ENCODE measurements at places on chromosomes 7 and 10.

GRCh38 chr7:130914554-130915294 lies 180.7 kb upstream of the KLF14 start:
- no peak for DNase-seq

GRCh38 chr10:80474941-80475340 lies 20.8 kb downstream of the TSPAN14 start:
- no peak for DNase-seq

- no peak for DNase-seq
Observed at GRCh38 chr10:43350156-43350555, 21.3 kb upstream of the FXYD4 start.

DNA sequence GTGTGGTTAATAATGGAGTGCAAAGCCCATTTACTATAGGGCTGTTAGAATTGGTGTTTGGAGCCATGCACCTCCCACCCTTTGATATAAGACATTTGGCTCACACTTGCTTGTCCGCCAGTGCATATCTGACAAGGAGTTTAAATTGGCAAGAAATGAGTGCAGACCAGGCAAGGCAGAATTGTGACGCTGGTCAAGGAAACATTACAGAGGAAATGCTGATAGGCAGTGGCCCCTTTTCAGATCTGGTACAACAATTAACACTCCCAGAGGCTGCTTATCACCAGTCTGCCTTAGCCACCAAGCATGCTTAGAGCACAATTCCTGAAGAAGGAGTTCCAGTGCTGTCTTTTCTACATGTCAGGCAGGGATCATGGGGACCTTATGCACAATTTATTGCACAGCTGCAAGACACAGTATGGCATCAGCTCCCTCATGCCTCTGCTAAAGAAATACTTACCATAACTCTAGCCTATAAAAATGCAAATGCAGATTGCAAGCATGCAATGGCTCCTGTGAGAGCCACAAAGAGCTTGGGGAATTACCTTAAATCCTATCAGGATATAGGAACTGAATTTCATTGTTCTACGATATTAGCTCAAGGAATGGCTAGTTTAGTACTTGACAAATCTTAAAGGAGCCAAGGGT lies 35.2 kb downstream of the OR13A1 start:
- DNase-seq = no peak

DNA sequence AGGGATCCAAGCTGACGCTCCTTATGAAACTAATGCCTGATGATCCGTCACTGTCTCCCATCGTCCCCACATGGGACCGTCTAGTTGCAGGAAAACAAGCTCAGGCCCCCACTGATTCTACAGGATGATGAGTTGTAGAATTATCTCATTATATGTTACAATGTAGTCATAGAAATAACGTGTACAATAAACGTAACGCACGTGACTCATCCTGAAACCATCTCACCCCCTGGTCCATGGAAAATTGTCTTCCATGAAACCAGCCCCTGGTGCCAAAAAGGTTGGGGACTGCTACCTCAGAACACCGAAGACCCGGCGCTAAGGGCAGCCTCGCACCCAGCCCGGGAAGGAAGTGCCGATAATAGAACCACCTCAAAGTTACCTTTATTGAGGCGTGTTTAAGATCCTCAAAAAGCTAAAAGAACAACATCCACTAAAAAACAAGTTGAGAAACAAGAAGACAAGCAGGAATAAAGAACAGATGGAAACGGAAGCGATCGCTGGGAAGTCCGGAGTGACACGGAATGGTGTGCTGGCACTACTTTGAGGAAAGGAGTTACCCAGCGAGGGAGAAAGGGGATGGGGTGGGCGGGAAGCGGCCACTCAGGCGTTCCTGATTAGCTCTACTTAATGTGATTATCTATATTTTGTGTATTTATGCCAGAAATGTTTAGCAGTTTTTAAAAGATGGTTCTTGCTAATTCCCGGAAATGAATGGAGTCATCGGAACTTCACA lies 50.1 kb upstream of the PRKAR1B start:
- DNase-seq = no peak

DNA sequence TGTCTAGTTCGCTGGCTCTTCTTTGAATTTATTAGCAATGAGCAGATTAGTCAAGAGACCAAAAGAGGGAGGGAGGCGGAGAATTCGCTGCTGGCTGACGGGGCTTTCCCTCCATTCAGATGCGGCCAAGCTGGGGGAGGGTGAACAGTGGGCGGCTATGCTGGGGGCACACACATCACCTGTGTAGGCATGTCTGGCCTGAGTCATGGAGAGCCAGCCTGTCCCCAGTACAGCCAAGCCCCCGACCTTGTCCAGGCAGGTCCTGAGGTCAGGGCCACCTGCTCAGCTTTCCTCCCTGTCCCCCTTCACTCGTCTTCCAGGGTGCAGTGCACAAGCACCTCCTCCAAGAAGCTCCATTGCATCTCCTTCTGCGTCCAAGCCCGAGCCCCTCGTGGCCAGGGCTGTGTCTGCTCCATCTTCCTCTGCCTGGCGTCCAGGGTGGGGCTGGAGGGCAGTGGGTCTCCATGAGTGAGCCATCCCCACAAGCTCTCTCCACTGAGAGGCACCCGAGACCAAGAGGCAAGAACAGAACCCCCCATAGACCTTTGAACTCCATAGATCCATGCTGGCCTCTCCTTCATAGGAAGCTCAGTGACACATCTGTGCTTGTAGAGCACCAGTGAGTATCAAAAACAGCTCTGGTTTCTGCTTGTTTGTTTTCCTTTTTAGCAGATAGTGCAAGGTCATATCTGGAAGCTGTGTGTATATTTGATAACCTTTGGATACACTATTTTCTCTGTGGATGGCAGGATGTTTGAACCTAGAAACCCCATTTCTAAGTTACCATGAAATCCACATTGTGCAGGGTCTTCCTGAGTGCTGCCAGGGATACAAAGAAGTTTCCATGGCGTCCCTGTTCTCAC lies 1.9 kb upstream of the DEPP1 start:
- DNase-seq = no peak

- no peak for DNase-seq
Observed at GRCh38 chr7:45456105-45456504, 118.1 kb upstream of the ADCY1 start.

DNA sequence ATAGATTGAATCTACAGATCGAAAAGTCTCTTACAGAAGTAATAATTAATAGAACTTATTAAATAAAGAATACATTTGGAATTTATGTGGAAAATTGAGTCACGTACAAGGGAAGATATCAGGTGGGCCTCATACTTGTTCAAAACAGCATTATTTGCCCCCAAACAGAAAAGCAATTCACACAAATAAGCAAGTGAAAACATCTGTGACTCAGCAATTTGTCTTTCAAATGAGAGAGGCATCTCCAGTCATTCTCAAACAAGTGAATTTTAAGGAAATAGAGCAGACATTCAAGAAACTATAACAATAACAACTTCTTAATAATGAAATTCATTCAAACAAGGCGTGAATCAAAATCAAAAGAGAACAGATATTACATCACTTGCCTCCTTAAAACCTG lies 50.1 kb downstream of the SEMA3A start:
- DNase-seq = no peak

DNA sequence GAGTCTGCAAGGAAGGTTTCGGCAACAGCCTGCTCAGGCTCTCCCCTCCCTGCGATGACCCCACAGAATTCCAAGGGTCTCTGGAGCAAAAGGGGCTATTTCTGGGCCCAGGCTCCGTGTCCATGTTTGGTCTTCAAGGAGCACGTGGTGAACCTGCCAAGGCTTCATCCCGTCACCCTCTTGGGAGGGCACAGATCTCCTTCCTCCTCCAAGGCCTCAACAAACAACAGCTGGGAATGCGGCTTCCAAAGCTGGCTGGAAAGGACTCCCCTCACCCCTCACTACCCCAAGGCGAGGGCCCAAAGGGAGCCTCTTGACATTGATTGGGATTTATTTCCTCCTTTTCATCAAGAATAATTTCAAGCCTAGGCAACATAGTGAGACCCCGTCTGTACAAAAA lies 14.0 kb upstream of the KPNA7 start:
- no peak for DNase-seq

DNA sequence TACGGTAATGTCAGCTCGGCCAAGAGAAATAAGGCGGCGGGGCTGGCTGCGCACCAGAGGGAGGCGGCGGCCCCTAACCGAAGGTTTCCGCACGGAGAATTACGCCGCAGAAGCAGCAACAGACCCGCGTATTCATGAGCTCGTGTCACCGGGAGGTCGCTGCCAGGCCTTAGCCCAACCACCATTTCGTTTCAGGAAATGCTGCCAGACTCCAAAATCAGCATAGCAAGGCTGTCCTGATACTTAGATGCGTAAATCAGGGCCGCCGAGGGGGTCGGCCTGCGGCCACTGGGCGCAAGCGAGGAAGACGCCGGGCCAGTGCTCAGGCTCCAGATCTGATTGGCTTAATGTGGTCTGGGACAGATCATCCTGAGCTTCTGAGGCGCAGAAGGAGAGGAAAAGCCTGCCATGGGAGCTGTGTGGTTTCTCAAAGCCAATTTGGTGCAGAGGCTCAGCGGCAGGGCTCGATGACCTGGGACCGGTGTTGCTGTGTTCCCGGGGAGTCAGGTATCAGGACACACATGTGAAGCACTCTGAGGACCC lies 247.9 kb downstream of the BAMBI start:
- peak; percentile 63 for DNase-seq

DNA sequence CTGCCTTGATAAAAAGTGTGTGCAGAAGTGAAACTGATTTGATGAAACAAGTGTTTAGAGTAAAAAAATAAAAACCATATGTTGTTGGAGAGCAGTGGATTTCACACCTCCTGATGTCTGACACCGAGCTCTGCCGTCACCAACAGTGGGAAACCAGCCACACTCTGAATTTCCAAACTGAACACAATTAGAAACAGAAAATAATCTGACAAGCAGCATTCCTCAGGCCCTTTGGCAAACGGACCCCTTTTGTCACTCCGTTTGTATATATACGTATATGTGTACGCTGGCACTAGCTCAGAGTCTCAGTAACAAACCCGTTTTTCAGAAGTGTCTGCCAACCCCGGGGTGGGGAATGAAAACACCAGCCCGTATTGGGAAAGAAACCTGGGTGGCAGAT lies 32.4 kb downstream of the TACC2 start:
- DNase-seq = peak; percentile 42

DNA sequence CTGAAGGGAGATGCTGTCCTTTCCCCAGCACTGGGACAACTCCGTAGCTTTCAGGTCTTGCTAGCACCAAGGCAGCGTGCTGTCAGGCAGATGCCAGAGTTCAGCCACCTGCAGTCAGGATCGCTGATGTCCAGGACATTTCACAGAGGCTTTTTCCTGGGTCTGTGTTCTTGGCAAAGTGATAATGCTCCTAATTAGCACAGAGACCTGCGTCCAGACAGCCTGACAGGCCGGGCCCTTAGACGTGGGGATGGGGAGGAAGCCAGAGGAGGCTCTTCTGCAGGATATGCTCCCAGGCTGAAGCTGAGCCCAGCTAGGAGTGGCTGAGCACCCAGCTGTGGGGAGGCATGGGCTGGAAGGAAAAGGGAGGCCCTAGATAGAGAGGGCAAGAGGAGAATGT lies 82.5 kb upstream of the TBX20 start:
- no peak for DNase-seq

GRCh38 chr7:16211402-16211925 lies 209.9 kb downstream of the CRPPA start:
- no peak for DNase-seq

- DNase-seq = peak; percentile 23
Observed at GRCh38 chr7:152751449-152752141, 8.0 kb upstream of the ACTR3B start.

GRCh38 chr10:26361971-26362370 lies 76.2 kb upstream of the APBB1IP start:
- DNase-seq = no peak

GRCh38 chr7:84232646-84233045 lies 38.1 kb upstream of the SEMA3A start:
- no peak for DNase-seq

DNA sequence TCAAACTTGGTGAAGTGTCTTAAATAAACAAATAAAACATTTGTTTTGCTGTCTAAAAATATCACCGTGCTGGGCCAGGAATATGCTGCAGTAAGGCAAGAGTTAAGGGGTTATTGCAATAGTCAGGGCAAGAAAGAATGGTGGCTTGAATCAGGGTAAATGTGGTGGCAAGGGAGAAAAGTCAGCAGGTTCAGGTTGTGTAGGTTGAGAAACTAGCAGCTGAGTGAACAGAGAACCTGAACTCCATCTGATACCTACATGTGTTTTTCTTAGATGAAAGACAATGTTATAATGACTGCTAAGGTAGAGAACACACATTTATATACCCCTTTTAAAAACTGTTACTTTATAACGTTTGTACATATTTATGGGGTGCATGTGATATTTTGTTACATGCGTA lies 28.7 kb downstream of the OTUD1 start:
- DNase-seq = no peak

DNA sequence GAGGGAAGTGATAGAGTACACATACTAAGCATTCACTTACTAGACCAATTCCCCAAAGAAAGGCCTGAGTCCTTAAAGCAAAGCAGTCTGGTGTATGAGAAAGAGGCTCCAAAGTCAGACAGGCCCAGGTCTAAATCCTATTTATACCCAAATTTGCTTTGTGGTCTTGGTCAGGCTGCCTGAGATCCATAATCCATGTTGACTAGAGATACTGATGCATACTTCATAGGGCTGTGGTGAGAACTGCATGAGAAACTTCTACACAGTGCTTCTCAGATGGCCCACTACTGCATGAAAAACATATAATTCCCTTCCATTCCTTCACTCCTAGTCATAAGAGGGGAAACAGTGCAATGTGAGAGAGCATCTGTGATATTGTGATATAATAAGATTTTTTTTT lies 81.6 kb upstream of the SP4 start:
- no peak for DNase-seq

- DNase-seq = no peak
Observed at GRCh38 chr10:78655979-78656378, 412.8 kb upstream of the ZMIZ1 start.

DNA sequence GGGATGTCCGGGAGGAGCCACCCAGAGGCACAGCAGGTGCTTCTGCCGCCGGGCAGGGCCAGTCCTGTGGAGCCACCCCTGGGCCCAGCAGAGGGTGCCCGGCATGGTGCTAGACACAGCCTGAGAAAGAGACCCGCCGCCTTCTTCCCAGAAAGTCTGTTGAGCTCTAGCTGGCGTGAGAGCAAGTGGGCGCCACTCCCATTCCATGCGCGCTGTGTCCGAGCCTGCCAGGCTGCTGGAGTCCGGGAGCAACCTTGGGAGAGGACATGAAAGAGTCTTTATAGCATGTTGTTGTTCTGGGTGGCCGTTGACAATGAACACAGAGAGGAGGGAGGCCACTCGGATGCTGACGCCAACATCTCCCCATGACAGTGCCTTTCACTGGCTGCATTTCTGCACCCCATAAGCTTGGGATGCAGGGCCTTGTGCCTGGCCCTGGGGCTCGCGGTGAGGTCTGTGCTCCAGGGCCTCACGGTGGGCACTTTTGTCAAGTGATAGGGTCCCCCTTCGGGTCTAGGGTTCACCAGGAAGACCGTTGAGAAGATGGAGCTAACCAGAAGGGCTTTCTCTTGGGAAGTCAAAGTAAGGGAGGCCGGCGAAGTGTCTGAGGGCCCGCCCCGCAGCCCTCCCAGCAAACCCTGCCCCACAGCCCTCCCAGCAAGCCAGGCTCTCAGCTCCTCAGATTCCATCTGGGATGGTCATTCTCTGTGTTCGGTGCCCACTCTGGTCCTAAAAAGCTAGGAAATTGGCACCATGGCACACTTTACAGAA lies 47.3 kb downstream of the NKX6-2 start:
- no peak for DNase-seq

Data from muscle of back (tissue), 13 donors.